ENCODE measurements at places on chromosomes 6 and 20. TPM values are rescaled to one million over a fixed set of nuclear protein-coding genes. Genes with fewer than 3 reads are reported as not detected.

The ENPP1 gene
- total RNA-seq = 2.7 TPM

The SYCP2L gene
- total RNA-seq = not detected

The FNDC11 gene
- 0.19 TPM for total RNA-seq

The TMEM217 gene
- 5.7 TPM for total RNA-seq

The SIRPB1 gene
- total RNA-seq = 1.2 TPM

The FAM162B gene
- total RNA-seq = not detected

The SASH1 gene
- total RNA-seq = 1.0 TPM

The IL17F gene
- 3.6 TPM for total RNA-seq

The TMEM170B gene
- total RNA-seq = 2.9 TPM

The DZANK1 gene
- total RNA-seq = 2.1 TPM

The TNF gene
- total RNA-seq = 162 TPM

The CALHM4 gene
- total RNA-seq = not detected

The HIVEP2 gene
- total RNA-seq = 34.4 TPM

The TSBP1 gene
- total RNA-seq = not detected

The TBC1D7 gene
- total RNA-seq = 18.5 TPM

The C20orf202 gene
- total RNA-seq = not detected

The NR2E1 gene
- not detected for total RNA-seq

The KCNK15 gene
- total RNA-seq = 0.27 TPM

The HDGFL1 gene
- total RNA-seq = not detected

The OXT gene
- total RNA-seq = not detected

The FERMT1 gene
- total RNA-seq = 0.44 TPM

The FOXS1 gene
- not detected for total RNA-seq

The EYS gene
- total RNA-seq = not detected

The NKAIN2 gene
- not detected for total RNA-seq

The SRXN1 gene
- 28.2 TPM for total RNA-seq

The ENPP3 gene
- total RNA-seq = 0.84 TPM

The MEI4 gene
- total RNA-seq = not detected

The CD24 gene
- total RNA-seq = 0.46 TPM

The DLL1 gene
- 0.25 TPM for total RNA-seq

The ARMH2 gene
- not detected for total RNA-seq

The TGM2 gene
- total RNA-seq = not detected

The RNGTT gene
- total RNA-seq = 22.1 TPM

The RXRB gene
- 44.2 TPM for total RNA-seq

The GRM1 gene
- total RNA-seq = not detected

The MYLK2 gene
- total RNA-seq = 0.25 TPM

The ID1 gene
- 0.44 TPM for total RNA-seq

The TP53TG5 gene
- not detected for total RNA-seq

The PPIL6 gene
- 0.36 TPM for total RNA-seq

The TINAG gene
- not detected for total RNA-seq

The ABCC10 gene
- 36.0 TPM for total RNA-seq

The MDFI gene
- total RNA-seq = not detected

The CST4 gene
- not detected for total RNA-seq

The PAK5 gene
- not detected for total RNA-seq

The PRDM1 gene
- total RNA-seq = 94.3 TPM

The NINL gene
- total RNA-seq = 1.6 TPM

The COL9A3 gene
- not detected for total RNA-seq

The KIAA0408 gene
- total RNA-seq = 10.7 TPM

The GNAS-AS1 gene
- 1.3 TPM for total RNA-seq

All from activated CD8-positive, alpha-beta memory T cell treated with anti-CD3 and anti-CD28 coated beads for 36 hours (primary cell).